ENCODE measurements at places on chromosomes 7 and 10. TPM values are rescaled to one million over a fixed set of nuclear protein-coding genes. Genes with fewer than 3 reads are reported as not detected.

GRCh38 chr10:97307866-97308780 is 10.9 kb upstream of the FRAT1 start:
- no peak overlapping the region for H3K4me3 ChIP-seq
- DNase-seq, result no peak
- no peaks in the 10 kb centered on the region for H3K27me3 ChIP-seq
- H3K36me3 ChIP-seq, result no peaks in the 10 kb centered on the region

DNA sequence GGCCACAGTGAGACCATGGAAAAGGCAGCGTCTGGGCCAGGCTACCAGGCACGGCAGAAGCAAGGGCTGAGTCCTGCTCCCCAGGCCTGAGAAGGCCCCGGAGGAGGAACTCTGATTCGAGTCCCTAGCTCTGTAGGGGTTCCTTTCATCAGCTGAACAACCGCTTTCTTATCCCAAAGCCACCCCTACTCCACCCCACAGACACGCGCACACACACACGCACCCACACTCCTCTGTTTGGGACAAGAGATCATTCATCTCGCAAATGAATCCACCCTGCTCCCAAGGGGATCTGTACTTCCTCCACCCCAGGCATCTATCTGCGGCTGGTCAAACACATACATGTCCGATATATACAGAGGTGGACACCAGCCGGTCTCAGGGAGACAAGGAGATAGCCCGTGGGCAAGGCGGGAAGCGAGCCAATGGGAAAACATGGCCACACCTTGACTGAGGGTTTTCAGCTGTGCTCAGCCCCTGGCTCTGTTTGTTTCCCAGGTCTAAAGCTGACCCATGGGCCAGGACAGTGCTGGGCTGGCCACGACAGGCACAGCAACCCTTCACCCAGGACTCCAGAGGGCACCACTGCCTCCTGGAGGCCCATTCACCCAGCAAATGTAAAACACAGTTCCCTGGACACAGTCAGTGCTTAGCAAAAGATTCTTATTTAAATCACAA is 7.3 kb downstream of the ZCCHC24 start:
- H3K4me3 ChIP-seq, result no peak overlapping the region
- H3K4me1 ChIP-seq, result peaks cover 14% of the 10 kb centered on the region
- H3K27me3 ChIP-seq, result no peaks in the 10 kb centered on the region
- DNase-seq, result no peak
- no peaks in the 10 kb centered on the region for H3K36me3 ChIP-seq

PHYHIPL gene
- not detected for total RNA-seq

GRCh38 chr7:41232086-41232485 is 470.8 kb downstream of the INHBA start:
- no peaks in the 10 kb centered on the region for H3K4me1 ChIP-seq
- DNase-seq, result no peak
- no peaks in the 10 kb centered on the region for H3K27me3 ChIP-seq
- no peak overlapping the region for H3K4me3 ChIP-seq
- no peak overlapping the region for H3K27ac ChIP-seq

PFKP gene
- 231 TPM for total RNA-seq

GRCh38 chr7:157473051-157473569 is 136.3 kb downstream of the DNAJB6 start:
- no peaks in the 10 kb centered on the region for H3K27me3 ChIP-seq
- H3K27ac ChIP-seq, result no peak overlapping the region
- H3K36me3 ChIP-seq, result peaks cover 15% of the 10 kb centered on the region
- no peak overlapping the region for H3K4me3 ChIP-seq
- DNase-seq, result no peak

PRSS37 gene
- total RNA-seq, result not detected

LRRD1 gene
- total RNA-seq, result not detected

DNA sequence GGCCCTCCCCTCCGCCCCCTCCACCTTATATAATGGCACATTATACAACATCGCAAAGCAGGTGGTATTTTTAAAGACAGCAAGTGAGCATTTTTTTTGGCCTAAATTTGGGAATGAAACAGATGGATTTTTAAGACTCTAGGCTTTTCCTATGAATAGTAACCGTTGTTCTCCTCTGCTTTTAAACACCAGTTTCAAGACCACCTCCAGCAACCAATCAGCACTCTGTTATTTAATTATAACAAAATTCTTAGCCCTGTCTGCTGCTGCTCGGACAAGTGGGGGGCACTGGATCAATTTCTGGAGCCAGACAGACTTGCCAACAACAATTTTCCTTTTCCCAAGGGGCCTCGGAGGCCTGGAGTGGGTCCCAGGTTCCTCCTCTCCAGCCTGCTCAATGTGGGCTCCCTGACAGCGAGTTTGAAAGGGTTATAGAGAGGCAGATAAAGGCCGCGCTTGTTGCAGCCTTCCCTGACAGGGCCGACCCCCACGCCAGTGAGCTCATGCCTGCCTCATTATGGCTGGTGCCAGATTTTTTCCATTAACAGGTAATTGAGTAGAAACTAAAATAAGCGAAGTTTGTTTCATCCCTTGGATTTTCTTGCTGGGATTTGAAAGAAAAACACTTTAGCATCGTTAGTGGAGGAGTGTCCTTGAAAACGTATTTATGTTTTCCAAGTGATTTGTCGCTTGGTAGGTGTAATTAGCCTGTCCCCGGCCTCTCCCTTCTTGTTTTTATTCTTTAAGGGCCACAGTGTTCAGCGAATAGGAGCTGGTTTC is 227.3 kb downstream of the TCF7L2 start:
- DNase-seq, result no peak
- H3K4me3 ChIP-seq, result no peak overlapping the region
- H3K27ac ChIP-seq, result no peak overlapping the region
- no peaks in the 10 kb centered on the region for H3K36me3 ChIP-seq

DNA sequence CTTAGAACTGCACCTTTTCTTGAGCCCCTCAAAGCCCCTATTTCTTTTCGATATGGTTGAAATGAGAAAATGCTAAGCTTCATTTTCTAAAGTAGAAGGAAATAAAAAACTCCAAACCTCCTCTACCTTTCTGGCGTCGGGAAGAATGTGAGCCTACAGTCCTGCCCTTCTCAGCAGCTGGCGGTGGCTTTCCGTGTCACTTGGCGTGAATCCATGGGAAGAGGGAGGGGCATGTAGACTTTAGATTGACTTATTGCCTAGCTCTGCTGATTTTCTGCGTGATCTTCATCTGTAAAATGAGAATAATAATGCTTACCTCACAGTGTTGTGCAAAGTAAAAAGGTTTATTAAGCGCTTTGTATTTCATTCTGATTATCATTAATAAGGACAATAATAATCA is 35.0 kb downstream of the PRR15 start:
- H3K27me3 ChIP-seq, result peaks cover 5% of the 10 kb centered on the region
- no peaks in the 10 kb centered on the region for H3K36me3 ChIP-seq
- no peak overlapping the region for H3K27ac ChIP-seq
- H3K4me3 ChIP-seq, result no peak overlapping the region

DNA sequence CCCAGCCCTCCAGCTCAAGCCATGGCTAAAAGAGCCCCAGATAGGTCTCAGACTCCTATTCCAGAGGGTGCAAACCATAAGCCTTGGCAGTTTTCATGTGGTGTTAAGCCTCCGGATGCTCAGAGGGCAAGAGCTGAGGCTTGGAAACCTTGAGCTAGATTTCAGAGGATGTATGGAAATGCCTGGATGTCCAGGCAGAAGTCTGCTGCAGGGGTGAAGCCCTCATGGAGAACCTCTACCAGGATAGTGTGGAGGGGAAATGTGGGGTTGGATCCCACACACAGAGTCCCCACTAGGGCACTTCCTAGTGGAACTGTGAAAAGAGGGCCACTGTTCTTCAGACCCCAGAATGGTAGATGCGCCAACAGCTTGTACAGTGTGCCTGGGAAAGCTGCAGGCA is 13.2 kb upstream of the HPSE2 start:
- no peaks in the 10 kb centered on the region for H3K4me1 ChIP-seq
- DNase-seq, result no peak
- H3K27me3 ChIP-seq, result peaks cover 31% of the 10 kb centered on the region
- H3K36me3 ChIP-seq, result peaks cover 2% of the 10 kb centered on the region

- no peaks in the 10 kb centered on the region for H3K4me1 ChIP-seq
- no peak overlapping the region for H3K4me3 ChIP-seq
- H3K27ac ChIP-seq, result no peak overlapping the region
- H3K27me3 ChIP-seq, result peaks cover 5% of the 10 kb centered on the region
- no peaks in the 10 kb centered on the region for H3K36me3 ChIP-seq
Measured at GRCh38 chr10:19788075-19788686, 28.1 kb upstream of the PLXDC2 start.

DNA sequence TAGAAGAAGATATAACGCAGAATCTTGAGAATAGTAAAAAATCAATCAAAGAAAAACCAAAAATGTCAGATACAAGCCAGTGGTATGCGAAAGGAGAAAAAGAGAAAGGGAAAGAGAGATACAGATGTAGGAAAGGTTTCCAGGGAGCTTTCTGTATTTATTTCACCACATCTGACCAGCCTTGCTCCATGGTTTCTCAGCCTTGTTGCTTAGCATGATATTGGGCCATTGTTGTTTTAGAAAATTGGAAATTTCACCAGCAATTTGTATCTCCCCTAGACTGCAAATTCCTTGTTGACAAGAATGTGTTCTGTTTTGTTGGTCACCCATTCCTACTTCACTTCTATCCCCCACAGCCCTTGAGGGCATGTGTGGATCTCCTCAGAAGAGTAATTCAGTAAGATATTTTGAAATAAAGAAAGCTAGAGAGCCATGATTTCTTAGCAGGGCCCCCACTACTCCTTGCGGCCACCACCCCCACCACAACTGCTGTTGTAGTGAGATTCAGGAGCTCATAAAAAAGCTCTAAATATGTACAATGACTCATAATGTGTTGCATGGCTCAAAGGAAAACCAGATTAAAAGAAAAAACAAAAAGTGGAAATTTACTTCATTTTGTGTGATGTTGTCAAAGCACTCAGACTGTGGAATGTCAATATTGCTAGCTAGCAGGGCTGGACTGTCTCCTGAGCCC is 138.7 kb downstream of the CHRM2 start:
- H3K36me3 ChIP-seq, result no peaks in the 10 kb centered on the region
- H3K4me3 ChIP-seq, result no peak overlapping the region
- no peaks in the 10 kb centered on the region for H3K27me3 ChIP-seq
- H3K27ac ChIP-seq, result no peak overlapping the region

DNA sequence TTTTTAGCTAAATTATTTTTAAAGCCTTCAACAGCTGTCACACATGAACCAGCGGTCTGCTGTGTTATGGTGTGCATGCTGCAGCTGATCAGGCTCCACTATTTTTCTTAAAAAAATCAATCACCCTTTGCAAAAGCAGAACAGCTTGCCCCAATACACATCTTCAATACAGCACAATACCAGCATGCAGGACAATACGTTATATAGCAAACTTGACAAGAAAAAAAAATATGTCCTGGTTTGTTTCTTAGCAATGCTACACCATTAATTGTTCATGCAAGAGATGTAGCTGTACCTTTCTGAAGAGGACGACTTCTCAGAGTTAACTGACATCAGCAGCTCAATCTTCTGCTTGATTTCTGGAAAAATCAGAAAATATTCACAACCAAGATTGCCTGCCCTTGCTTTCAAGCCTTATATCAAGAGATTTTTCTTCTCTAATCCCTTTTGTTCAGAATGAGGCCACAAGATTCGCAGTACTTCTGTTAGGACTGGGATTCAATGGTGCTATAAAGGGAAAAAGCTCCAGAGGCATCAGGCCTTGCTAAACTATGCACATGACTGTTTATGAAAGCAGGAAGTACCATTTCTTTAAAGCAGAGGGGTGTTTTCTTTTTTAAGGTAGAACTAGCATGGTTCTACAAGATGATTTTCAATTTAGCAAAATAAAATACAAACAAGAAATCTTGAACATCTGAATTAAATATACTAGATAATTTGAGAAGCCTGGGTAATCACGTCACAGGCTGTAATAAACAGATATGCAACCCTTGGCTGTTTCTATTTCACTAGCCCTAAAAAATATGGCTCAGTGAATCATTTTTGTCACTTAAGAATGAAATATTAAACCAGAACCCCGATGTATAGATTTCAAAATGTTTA is 120.0 kb downstream of the SRPK2 start:
- H3K27ac ChIP-seq, result peak overlapping the region; percentile 96
- no peaks in the 10 kb centered on the region for H3K27me3 ChIP-seq
- H3K4me1 ChIP-seq, result peaks cover 63% of the 10 kb centered on the region
- no peak for DNase-seq

- H3K4me1 ChIP-seq, result no peaks in the 10 kb centered on the region
- DNase-seq, result no peak
- H3K4me3 ChIP-seq, result no peak overlapping the region
- peaks cover 32% of the 10 kb centered on the region for H3K36me3 ChIP-seq
Measured at GRCh38 chr7:672891-673290, 53.6 kb upstream of the DNAAF5 start.

DNA sequence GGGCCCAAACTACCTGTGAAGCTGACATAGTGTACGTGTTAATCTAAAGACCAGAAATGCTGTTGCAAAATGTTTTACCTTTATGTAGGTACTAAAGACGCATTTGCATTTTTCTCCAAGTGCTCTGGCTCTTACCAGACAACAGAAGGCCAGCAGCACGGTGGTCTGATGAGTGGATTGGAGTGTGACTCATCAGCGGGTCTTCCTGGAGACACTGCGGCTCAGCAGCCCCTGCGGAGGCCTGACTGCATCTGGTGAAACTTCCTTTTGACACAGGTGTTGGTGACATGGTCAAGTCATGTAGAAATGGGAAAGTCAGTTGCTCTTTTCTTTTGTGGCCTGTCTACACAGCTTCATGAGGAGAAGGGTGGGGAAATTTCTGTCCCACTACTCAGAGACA is 723.6 kb downstream of the INHBA start:
- no peak overlapping the region for H3K27ac ChIP-seq
- H3K27me3 ChIP-seq, result no peaks in the 10 kb centered on the region
- no peak for DNase-seq
- H3K4me1 ChIP-seq, result no peaks in the 10 kb centered on the region
- no peak overlapping the region for H3K4me3 ChIP-seq

DNA sequence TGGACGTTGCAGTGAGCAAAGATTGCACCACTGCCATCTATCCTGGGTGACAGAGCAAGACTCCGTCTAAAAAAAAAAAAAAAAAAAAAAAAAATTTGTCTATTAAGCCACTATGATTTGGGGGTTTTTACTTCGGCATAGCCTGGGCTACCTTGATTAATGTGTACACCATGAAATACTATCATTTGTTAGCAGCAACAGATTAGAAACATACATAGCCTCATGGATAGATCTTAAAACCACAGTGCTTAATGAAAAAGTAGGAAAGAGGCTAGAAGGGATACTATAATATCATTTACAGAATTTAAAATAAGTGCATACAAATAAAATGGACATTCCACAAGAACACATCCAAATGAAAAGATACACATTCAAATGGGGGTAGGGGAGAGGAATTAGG is 77.3 kb upstream of the IL6 start:
- peaks cover 4% of the 10 kb centered on the region for H3K4me1 ChIP-seq
- no peak overlapping the region for H3K27ac ChIP-seq
- H3K36me3 ChIP-seq, result peaks cover 17% of the 10 kb centered on the region
- H3K27me3 ChIP-seq, result peaks cover 28% of the 10 kb centered on the region

GRCh38 chr7:96218664-96219243 is 103.1 kb downstream of the SLC25A13 start:
- H3K4me3 ChIP-seq, result no peak overlapping the region
- no peak overlapping the region for H3K27ac ChIP-seq
- H3K4me1 ChIP-seq, result peaks cover 9% of the 10 kb centered on the region
- no peaks in the 10 kb centered on the region for H3K27me3 ChIP-seq
- H3K36me3 ChIP-seq, result peaks cover 6% of the 10 kb centered on the region

- H3K4me1 ChIP-seq, result peaks cover 6% of the 10 kb centered on the region
- no peaks in the 10 kb centered on the region for H3K36me3 ChIP-seq
- peak overlapping the region; percentile 43 for H3K4me3 ChIP-seq
- peaks cover 44% of the 10 kb centered on the region for H3K27me3 ChIP-seq
- DNase-seq, result peak; percentile 35
- H3K27ac ChIP-seq, result no peak overlapping the region
Measured at GRCh38 chr7:80918399-80918798, 452 bp downstream of the SEMA3C start.

Measured in activated CD4-positive, alpha-beta T cell treated with anti-CD3 and anti-CD28 coated beads for 36 hours (primary cell).